ENCODE measurements at places on chromosomes 12 and 14. TPM values are rescaled to one million over a fixed set of nuclear protein-coding genes. Genes with fewer than 3 reads are reported as not detected.

GRCh38 chr12:95701722-95702418 lies 88.7 kb downstream of the NTN4 start:
- DNase-seq: no peak

- DNase-seq: no peak
These were observed 62.7 kb downstream of the TTC6 start for GRCh38 chr14:37658156-37658555.

GRCh38 chr14:101112351-101113107 lies 209.0 kb upstream of the RTL1 start:
- no peak for DNase-seq

- DNase-seq: no peak
These were observed 16.7 kb downstream of the PIWIL1 start for GRCh38 chr12:130354407-130354806.

- peak; percentile 67 for DNase-seq
These were observed 107.7 kb downstream of the ARF6 start for GRCh38 chr14:50000380-50001150.

- DNase-seq: no peak
These were observed 40.2 kb downstream of the PAH start for GRCh38 chr12:102876883-102877282.

- no peak for DNase-seq
These were observed 3.9 kb upstream of the AMHR2 start for GRCh38 chr12:53419756-53420155.

DNA sequence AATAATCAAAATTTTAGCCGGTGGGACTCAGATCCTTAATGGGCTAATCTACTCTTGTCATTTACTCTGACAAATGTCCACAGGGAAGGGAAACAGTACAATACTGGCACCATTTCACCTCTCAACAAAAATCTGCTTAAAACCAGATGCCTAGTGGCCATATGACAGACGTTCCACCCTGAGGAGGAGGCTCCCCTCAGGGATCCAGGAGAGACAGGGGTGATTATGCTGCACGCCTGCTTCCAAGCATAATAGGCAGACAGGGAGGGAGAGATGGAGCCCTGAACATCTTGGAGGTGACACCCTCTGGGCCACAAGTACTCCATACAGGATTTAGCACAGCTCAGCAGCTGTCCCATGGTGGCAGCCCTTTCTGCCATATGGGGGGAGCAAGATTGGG lies 24.8 kb upstream of the AKAP6 start:
- no peak for DNase-seq

GRCh38 chr12:43038991-43039390 lies 449.4 kb upstream of the PRICKLE1 start:
- no peak for DNase-seq

- DNase-seq: no peak
These were observed 881.3 kb upstream of the SEL1L start for GRCh38 chr14:82414853-82415539.

DNA sequence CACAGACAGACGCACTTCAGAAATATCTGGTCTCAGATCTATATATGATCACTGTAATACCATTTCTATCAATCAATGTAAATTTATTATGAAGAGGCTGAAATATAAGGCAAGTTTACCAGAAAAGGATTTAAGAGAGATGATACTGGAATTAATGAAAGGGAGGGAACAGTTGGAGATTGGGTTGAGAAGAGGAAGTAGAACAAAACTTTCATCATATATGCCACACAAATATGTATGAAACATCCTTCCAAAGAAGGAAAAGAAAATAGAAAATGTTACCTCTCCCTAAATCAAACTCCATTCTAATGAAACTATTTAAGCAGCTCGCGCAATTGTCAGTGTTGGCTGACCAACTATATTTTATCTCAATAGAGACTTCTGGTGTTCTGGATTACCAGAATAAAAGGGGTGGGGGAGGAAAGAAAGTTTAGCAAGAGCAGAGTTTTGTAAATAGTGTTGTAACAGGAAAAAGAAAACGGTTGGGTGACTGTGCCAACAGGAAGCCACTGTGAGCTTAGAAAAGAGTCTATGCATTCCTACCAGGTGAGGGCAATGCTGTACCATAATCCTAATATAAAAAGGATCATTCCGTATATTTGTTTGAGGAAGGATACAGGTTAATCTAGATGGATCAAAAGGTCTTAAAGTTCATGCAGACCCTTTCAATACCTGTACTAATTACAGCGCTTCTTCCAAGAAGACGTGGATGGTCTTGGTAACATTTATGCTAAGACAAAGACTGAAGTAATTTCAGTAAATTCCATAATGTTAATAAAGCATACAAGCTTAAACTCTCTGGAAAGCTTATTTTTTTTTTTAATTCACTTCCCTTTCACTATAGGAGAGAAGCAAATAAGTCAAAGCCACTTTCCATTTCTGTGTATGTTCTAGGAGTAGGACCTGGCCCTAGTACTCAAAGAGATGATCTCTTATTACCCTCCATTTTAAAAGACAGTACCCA lies 14.5 kb upstream of the LLPH start:
- peak; percentile 88 for DNase-seq

- DNase-seq: no peak
These were observed 34.3 kb upstream of the TXNRD1 start for GRCh38 chr12:104181313-104181712.

DNA sequence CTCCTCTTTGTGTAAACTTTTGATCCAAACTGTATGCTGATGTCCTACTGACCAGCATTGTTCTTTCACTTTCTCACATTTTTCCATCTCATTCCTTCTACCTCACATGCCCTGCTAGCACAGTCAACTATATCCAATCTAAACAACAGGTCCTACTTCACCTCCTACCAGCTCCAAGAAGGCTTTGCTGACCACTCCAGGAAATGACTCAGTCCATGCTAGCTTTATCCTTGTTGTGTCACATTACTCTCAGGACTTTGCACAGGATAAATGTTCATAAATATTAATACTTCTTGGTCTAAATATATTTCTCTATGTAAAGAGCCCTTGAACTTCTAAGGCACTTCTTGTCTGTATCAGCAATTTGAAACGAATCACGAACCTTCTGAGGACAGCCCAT lies 64.9 kb upstream of the PCED1B start:
- peak; percentile 89 for DNase-seq

The LLPH gene
- 3.4 TPM for polyA plus RNA-seq

- no peak for DNase-seq
These were observed 6.7 kb downstream of the CLEC12A start for GRCh38 chr12:9977916-9978315.

GRCh38 chr14:90733139-90733808 lies 83.0 kb downstream of the TTC7B start:
- DNase-seq: no peak

The RNASE2 gene
- polyA plus RNA-seq: not detected

The SLC38A6 gene
- polyA plus RNA-seq: 17.3 TPM

- no peak for DNase-seq
These were observed 8.4 kb downstream of the TMEM19 start for GRCh38 chr12:71694099-71694820.

GRCh38 chr14:90514015-90514398 lies 117.2 kb downstream of the CALM1 start:
- no peak for DNase-seq

- DNase-seq: peak; percentile 42
These were observed 3.1 kb upstream of the GYS2 start for GRCh38 chr12:21607701-21608100.
